ENCODE measurements at places on chromosomes 3 and 15.

DNA sequence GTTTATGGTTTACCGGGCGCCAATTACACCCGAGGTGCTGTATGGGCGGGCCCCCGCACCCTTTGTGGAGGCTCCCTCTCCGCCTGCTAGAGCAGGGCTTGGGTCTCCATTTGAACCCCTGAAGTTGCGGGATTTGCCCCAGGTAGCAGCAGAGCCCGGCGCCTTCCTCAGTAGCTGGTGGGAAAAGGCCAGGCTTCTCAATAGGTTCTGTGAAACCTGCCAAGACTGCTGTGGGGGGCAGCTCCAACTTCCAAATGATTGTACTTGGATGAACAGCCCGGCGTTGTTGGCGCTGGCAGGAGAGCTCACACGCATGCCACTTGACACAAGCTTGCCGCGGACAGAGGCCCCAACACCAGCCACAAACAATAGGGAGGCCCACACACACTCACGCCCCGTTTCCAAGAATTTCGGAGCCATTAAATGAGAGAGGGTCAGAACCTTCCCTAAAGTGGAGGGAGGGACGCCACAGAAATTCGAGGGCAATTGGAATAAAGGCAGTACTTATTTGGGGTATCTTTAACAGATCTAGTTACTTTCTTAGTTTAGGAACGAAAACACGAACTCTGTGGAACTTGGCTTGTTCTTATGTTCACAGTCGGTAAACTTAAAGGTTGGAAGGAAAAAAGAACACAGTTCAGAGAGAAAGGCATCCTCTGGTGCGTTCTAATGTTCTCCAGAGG, 1.4 kb downstream of the EPHB3 start:
- no peak for DNase-seq

DNA sequence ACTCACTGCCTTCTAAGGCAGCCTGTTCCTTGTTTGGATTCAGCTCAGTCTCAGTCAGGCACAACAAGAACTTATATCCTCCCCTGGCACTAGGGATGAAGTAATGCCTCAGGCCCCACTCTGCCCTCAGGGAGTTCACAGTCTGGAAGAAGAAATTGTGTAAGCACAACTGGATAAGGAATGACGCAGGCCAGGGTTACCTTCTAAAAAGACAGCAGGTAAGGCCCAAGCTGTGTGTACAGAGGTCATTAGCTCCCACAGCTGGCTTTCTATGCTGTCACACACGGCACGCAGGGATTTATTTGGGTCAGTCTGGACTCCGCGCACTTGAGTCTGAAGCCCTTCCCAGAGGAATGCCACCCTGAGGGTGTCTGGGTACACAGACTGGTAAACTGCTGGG, 82.9 kb downstream of the IQSEC1 start:
- DNase-seq = no peak

GRCh38 chr3:25427942-25428788, at the start of gene RARB:
Gene RARB, plus strand, starts transcription at chr3:25428263. Its CDS starts 469 bp downstream, at chr3:25428732.
- DNase-seq = peak; percentile 94

DNA sequence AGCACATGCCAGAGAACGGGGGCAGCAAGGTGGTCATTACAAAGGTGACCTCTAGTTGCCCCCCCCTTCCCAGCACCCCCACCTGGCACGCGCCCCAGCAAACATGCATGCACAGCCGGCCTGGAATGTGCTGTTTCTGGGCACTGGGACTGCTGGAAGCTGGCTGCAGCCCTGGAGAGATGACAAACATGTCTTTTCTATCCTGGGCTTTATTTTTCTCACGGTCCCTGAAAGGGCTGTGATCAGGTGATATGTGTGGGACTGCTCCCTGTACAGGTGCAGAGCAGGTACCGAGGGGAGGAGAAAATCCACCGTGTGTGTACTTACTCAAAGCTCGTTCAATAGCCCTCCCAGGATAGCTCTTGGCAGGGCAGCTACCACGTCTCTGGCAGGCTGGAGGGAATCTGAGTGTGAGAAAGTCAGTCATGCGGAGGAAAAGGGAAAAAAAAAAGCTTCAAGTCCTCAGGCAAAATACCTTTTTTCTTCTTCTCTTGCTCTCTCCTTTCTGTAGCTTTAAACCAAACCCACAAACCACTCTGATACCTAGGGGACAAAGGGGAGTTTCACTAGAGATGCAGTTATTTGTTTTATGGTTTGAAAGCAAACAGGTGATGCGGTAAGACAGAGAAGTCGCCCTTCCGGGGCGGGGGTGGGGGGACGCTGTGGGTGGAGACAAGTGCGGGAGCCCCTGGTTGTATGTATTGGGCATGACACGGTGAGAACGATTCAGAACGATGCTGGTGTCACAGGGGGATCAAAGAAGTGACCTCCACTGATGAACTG, 5.0 kb upstream of the HES1 start:
- DNase-seq = no peak

- DNase-seq = no peak
These were observed 92.7 kb downstream of the PEAK1 start for GRCh38 chr15:77327168-77327567.

DNA sequence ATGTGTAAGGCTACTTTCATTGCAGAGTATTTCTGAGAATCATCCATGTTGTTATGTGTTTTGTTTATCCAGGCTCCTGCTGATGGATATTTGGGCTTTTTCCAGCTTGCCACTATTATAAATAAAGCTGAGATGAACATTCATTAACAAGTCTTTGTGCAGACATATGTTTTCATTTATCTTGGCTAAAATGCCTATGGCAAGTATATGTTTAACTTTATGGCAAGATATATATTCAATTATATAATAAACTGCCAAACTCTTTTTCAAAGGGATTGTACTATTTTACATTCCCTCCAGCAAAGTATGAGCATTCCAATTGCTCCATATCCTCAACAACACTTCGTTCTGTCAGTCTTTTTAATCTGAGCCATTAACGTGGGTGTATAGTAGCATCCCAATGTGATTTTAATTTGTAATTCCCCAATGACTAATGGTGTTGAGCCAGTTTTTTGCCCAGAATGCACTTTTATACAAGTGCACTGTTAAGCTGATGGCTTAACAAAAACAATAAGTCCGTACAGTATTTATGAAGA, 452.4 kb downstream of the SHQ1 start:
- no peak for DNase-seq

DNA sequence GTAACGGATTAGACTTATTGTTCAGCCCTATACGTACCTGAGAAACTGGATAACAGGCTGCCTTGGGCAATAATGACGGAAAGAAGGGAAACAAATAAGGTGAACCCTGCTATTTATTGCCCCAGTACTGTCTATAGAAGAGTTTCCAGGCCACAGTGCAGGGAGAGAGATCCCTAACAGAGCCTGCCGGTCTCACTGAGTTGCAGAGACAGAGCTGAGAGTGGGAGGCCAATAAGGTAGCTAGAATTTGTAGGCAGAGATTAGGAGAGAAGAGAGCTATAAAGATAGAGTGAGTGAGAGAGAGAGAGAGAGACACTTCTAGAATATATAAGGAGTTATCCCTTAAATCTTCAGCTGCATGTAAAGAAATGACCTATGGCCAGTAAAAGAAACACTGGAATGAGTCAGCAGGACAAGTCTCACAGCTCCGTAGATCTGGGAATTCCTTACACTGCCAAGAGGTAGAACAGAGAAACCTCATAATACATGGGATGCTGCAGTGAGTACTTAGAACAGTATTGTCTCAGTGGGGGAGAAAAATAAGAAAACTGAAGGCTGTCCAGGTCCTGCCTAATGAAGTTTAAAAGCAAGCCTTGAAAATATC, 51.8 kb downstream of the ST3GAL6 start:
- no peak for DNase-seq

- DNase-seq = no peak
These were observed 610.0 kb upstream of the ZNF385D start for GRCh38 chr3:22360970-22361369.

GRCh38 chr3:190224863-190225692, 97.2 kb downstream of the CLDN1 start:
- DNase-seq = no peak

GRCh38 chr15:79211481-79211880, 71.0 kb upstream of the ANKRD34C start:
- DNase-seq = no peak

DNA sequence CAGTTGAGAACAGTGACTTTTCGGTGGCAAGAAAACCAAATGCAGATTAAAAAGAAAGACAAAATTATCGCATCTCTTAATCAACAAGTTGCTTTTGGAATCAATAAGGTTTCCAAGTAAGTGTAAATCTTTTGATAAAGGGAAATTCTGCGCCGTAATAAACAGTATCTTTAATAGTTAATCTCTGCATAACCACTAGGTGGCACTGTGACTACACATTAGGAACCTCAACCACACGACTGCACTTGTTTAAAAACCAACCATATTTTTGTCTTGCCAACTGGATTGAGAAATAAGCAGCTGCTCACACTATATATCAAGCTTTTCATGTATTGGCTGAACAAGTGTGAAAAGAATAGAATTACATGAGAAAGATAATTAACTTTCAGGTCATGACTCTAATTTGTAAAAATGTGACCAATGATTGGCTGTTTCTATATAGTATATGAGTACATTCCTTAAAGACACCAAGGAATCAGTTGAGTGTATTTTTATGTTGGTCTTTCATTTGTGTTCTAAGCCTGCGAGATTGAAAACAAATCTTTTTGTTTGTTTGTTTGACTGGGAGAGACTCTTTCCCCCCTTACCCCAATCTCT, 72.7 kb downstream of the DZIP3 start:
- DNase-seq = no peak

GRCh38 chr15:81222007-81222406, 25.3 kb downstream of the IL16 start:
- DNase-seq = no peak

DNA sequence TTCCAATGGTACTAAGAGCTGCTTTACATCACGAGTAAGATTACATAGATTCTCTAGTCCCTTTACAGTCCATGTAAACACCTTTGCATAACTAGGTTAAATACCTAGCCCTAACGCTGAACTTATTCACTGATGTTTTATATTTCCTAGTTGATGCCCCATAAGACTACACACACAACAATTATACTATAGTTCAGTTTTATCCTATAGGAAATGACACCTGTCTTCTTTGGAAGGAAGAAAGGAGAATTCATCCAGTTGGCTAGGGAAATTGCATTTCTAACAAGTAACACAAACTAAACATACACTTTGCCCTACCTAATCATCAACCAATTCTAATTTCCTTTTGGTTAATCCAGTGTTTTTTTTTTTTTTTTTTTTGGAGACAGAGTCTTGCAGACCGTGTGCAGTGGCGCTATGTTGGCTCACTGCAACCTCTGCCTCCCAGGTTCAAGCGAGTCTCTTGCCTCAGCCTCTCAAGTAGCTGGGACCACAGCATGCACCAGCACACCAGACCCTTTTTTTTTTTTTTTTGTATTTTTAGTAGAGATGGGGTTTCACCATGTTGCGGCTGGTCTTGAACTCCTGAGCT, 13.9 kb downstream of the PDE12 start:
- DNase-seq = no peak

DNA sequence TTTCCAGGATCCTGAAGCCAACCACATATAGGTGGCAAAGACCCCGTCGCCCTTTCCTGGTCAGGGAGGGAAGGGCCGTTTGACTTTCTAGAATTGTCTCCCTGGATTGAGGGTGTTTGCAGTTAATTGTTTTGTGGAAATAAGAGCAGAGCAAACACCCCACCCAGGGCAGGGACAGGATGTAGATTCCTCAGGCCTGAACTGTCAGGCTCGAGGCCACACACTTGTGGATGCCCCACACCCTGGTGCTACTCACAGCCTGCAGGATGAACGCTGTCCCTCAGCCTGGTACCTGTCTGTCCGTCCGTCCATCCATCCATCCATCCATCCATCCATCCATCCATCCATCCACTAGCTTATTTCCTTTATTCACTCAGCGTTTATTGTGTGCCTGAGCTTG, 29.9 kb upstream of the FLNB start:
- DNase-seq = no peak

DNA sequence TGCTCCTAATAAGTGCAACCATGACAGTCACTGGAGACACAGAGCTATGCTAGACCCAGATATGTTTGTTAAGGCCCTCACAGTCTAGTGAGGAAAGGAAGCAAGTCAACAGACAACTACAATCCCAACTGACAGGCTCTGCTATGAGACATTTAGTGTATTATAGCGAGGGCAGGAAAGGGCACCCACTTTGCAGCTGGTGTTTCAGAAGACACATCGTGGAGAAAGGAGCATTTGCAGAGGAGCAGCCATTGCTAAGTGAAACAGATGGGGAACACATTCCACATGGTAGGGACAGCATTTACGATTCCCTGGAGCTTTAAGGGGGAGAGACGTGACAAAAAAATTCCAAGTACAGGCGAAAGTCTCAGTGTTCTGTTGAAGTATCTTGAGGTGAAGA, 685.6 kb downstream of the AGBL1 start:
- no peak for DNase-seq

All from esophagus muscularis mucosa (tissue), 4 donors.